Naive thymus-derived CD8-positive, alpha-beta T cell (primary cell): ENCODE measurements at places on chromosomes 5 and 9.

- DNase-seq: no peak
Observed at GRCh38 chr5:177366528-177367322, 9.0 kb downstream of the RGS14 start.

DNA sequence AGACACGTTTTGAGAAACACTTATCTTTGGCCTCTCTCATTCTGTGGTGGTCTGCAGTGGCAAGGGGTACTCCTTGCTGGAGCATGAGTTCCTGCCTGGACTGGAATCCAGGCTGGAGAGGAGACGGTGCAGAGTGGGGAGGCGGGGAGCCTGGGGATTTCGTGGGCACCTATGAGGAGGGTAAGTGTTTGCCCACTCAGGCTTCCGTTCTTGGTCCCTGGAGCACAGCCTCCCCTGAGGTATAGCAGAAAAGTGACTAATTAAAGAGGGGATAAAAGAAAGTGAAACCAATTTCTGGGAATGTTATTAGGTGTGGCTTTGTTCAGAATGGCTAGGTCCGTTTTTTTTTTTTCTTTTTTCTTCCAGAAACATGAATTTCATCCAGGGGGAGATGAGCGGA, 90.8 kb downstream of the ARHGAP26 start:
- no peak for DNase-seq

DNA sequence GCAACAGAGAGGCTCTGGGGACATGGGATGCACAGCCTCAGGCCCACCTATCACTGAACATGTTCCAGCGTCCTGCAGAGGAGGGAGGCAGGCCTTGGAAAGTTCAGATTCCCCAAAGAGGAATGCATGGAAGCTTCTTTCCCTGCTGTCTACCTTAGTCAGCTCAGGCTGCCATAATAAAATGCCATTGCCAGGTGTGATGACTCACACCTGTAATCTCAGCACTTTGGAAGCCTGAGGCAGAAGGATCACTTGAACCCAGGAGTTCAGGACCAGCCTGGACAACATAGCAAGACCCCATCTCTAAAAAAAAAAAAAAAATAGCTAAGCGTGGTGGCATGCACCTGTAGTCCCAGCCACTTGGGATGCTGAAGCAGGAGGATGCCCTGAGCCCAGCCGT, 24.5 kb upstream of the TOR1B start:
- DNase-seq: no peak

DNA sequence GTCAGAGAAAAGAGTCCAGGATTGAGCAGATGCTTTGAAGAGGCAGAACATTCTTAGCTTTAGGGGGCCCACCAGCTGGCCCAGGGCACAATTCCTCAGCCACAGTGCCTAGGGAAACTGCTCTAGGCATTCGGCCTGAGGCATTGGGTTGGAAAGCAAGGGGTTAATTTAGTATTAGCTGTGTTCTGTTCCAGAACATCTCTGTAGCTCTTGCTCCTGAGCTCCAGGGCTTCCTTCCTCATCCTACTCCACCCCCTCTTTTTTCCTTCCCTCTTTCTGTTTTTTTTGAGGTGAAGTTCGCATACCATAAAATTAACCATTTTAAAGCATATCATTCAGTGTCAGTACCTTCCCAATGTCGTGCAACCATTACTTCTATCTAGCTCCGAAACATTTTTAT, 74.5 kb upstream of the PANK3 start:
- DNase-seq: no peak

DNA sequence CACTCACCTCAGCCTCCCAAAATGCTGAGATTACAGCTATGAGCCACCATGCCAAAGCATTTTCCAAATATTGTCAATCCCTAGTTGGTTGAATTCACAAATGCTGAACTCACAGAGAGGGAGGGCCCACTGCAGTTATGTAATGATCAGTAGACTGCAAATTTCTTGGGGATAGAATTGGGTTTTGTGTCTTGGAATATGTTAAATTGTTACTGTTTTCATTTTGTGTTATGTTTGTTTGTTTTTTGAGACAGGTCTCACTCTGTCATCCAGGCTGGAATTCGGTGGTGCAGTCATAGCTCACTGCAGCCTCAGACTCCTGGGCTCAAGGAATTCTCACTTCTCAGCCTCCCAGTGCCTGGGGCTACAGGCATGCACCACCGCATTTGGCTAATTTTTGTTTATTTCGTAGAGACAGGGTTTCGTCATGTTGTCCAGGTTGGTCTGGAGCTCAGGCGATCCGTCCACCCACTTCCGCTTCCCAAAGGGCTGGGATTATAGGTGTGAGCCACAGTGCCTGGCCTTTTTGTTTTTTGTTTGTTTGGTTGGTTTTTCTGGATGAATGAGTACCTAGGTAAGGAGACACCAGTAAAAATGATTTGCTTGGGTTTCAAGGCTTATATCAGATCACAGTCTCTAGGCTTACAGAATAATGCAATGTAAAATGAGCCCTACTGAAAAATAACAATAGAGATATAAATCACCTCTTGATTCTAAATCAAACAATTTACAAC, 31.5 kb upstream of the LMNB1 start:
- no peak for DNase-seq

GRCh38 chr9:131485728-131486422, 16.8 kb upstream of the POMT1 start:
- DNase-seq: no peak

GRCh38 chr5:96084874-96085506, 123.3 kb upstream of the ELL2 start:
- DNase-seq: no peak

DNA sequence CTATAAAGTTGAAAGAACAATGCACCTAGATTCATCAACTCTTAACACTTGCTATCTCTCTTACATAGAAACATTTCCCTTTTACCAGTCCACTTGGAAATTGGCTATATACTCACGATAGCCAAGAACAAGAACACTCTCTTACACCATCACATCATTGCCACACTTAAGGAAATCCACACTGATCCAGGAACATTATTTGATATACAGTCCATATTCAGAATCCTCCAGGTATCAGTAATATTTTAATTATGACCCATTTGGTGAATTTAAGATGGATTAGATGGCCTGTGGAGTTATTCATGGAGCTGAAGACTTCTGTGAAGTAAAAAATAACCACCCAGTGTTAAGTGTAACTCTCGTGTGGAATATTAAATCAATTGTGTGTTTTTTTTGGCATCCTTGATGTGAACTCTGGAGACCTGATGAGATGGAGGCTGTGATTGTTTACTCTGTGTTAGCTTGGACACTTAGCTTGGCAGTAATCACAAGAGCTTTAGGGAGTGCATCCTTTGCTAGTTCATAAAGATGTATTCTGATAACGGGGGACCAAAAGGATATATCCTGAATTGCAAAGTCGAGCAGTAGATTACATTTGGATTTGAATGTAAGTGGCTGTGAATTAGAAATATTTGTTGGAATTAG, 52.0 kb upstream of the ABL1 start:
- no peak for DNase-seq

DNA sequence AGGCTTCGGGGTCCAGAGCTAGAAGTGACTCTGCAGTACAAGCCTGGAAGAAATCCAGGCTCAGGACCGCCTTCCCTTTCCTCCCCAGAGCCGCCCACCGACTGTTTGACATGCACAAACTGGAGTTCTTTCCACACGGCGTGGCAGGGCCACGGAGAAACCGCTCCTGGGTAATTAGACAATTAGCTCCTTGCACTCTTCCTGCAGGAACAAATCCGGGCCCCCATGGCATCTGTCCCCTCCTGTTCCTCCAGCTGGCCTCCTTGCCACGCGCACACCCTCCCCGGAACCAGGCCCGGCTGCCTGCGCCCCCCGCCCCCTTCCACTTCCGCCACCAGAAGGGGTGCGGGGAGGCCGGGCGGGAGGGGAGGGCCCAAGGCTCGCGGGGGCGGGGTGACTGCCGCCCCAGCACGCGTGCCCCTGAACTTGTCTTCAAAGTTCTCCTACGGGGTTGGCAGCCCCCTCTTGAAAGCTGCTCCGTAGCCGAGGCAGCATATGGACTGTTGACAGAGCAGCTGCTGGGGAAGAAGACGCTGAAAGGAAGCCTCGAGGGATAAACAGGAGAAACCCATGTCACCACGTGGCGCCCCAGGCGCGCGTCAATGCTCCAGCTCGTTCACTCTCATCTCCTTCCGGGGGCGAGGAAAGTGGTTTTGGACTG, 74.3 kb downstream of the SEC61B start:
- peak; percentile 54 for DNase-seq

DNA sequence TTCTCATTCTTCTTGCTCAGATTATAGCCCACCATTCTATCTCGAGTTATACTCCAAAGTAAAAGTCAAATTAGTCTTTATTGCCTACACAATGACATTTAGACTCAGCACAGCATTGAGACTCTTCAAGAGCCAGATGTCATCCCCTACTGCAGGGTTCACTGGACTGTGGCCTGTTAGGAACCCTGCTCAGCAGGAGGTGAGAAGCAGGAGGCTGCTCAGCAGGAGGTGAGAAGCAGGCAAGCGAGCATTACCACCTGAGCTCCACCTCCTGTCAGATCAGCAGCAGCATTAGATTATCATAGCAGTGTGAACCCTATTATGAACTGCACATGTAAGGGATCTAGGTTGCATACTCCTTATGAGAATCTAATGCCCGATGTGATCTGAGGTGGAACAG, 12.7 kb upstream of the LIFR start:
- no peak for DNase-seq

- DNase-seq: peak; percentile 63
Observed at GRCh38 chr5:14399054-14399692, 182.4 kb upstream of the OTULINL start.

DNA sequence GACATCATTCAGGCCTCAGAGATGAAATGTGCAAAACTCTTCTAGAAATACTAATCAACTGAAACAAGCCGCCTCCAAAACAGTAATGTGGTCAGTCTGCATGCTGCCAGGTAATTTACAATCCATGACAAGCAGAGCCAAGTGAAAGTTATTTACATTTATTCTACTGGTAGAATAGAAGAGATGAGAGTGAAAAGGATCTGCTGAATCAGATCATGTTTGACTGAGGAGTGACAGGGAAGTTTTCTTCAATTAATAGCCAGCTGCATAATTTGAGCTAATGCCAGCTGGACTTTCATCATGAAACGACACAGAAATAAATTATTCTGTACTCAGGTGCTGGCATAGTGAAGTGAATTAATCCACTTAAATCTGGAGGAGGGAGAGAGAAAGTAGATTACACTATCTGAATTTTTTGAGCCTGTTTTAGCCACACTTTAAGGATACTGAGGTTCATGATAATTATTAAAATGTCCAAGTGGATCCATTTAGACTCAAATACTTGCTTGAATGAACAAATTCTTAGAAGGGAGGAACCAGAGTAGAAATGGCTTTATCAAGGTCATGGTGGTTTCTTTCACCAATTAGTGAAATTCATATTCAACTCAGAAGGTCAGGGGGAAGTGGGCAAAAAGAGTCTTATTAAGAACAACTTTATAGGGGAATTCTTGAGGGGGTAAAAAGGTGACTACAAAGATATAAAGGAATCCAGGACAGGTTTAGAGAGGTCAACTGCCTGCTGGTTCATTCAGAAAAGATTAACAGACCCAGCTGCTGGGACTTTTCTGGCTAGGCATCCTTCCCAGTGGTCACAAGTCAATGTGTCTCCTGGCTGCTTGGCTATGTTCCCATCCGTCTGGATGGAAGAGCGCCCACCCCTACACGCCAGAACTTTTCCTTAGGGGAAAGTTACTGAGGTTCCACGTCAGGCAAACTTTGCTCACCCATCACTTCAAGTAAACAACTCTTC, 350.4 kb downstream of the PDE4D start:
- no peak for DNase-seq

DNA sequence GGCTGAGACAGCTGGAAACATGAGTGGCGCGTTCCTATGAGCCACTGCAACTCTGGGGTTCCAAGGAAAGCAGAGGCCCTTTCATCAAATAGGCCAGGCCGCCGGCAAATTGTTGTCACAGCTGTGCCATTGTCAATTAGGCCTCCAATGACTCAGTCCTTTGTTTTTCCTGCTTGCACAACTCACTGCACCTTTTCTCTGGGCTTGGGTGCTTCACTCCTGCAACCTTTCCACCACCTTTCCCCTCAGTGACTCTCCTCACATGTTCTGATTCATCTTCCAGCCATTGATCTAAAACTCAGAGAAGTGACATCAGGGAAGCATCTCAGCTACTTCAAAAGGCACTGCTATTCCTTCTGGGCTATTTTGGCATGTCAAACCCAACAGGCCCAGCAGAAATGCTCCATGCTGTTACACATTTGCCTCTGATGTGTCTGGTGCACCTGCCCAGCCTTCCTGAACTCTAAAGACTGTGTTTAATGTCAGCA, 653.7 kb downstream of the NR2F1-AS1 start:
- no peak for DNase-seq

GRCh38 chr9:89996116-89996515, 391.3 kb downstream of the GADD45G start:
- no peak for DNase-seq

DNA sequence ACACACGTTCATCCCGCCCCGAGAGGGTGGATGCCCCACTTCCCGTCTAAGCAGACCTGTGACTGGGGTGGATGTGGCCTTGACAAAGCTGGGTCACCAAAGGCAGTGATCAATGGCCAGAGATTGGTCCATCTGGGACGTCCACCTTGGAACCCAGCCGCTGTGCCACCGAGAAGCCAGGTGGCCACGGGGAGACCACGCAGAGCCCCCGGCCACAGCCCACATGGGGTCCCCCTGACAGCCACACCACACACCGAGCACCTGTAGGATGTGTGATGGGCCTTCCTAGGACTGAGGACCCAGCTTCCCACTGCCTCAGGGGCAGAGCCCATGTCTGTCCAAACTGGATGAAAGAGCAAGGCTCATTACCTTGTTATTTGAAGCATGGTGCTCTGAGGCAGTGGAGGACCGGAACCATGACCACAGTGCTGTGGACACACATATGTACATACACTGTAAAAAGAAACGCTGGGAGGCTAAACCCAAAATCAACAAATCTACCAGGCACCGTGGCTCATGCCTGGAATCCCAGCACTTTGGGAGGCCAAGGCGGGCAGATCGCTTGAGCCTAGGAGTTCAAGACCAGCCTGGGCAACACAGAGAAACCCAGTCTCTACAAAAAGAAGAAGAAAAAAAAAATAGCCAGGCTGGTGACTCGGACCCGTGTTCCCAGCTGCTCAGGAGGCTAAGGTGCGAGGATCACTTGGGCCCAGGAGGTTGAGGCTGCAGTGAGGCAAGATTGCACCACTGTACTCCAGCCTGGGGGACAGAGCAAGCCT, 50.1 kb downstream of the MRPL36 start:
- DNase-seq: no peak

DNA sequence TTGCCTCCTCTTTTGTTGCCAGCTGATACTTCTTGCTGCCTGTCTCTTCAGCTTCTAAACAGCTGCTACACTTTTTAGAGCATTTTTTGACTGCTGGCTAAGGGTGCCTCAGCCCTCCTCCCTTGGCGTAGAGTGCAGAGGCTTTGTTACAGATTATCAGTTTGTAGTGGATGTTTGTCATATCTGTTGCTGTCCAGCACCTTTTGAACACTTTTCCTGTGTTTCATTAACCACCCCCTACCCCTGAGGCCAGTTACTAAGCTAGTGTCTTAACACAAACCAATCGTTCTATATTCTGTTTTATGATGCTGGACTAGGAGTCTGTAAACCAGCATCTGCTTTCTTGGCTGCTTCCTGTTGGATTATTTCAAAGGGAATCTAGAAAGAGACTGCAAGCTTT, 441.5 kb downstream of the DNAH5 start:
- DNase-seq: no peak

GRCh38 chr9:88678008-88678407, 143.0 kb downstream of the NXNL2 start:
- no peak for DNase-seq
